Renal pelvis (tissue), 12 donors: ENCODE measurements at places on chromosomes 11 and 22. TPM values are rescaled to one million over a fixed set of nuclear protein-coding genes. Genes with fewer than 3 reads are reported as not detected.

The KCNJ11 gene
- 3.2 TPM for polyA plus RNA-seq

The PDE2A gene
- polyA plus RNA-seq, result 16.3 TPM

The VWA5A gene
- polyA plus RNA-seq, result 15.6 TPM

- no peak for DNase-seq
Observed at GRCh38 chr11:27894552-27894951, 194.3 kb upstream of the BDNF start.

GRCh38 chr22:23509571-23510302 is 70.4 kb downstream of the IGLL1 start:
- no peak for DNase-seq

The SHANK3 gene
- polyA plus RNA-seq, result 19.6 TPM

- no peak for DNase-seq
Observed at GRCh38 chr11:1081601-1082311, 7.1 kb downstream of the MUC2 start.

The YAP1 gene
- 191 TPM for polyA plus RNA-seq

DNA sequence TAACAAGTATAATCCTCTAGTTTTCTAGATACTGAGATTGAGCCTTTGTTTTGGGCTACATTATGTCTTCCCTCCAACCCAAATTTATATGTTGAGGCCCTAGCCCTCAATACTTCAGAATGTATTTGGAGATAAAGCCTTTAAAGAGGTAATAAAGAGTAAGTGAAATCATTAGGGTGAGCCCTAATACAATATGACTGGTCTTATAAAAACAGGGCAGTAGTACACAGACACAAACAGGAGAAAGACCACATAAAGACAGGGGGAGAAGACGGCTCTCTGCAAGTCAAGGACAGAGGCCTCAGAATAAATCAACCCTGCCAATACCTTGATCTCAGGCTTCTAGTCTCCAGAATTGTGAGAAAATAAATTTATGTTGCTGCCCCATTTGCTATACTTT is 6.3 kb downstream of the OR10V1 start:
- DNase-seq, result no peak

DNA sequence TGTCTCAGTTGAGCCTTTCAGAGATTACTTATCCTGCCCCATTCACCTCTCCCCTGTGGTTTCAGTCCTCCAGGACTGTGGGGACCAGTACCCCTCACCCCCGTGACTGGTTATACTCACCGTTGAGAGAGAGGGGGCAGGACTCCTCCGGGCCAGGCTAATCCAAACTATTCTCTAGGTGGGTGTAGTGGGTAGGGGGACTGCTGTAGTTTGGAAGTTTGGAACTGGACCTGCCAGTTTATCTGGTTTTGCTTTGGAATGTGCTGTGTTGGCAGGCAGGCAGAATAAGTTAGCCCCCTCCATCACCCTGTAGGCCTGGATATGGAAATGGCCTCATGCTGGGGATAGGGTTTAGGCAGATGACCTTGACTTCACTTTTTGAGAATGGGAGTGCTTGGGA is 13.5 kb downstream of the TEAD1 start:
- DNase-seq, result no peak

GRCh38 chr11:84924154-84924692 is 702.9 kb downstream of the DLG2 start:
- peak; percentile 11 for DNase-seq

DNA sequence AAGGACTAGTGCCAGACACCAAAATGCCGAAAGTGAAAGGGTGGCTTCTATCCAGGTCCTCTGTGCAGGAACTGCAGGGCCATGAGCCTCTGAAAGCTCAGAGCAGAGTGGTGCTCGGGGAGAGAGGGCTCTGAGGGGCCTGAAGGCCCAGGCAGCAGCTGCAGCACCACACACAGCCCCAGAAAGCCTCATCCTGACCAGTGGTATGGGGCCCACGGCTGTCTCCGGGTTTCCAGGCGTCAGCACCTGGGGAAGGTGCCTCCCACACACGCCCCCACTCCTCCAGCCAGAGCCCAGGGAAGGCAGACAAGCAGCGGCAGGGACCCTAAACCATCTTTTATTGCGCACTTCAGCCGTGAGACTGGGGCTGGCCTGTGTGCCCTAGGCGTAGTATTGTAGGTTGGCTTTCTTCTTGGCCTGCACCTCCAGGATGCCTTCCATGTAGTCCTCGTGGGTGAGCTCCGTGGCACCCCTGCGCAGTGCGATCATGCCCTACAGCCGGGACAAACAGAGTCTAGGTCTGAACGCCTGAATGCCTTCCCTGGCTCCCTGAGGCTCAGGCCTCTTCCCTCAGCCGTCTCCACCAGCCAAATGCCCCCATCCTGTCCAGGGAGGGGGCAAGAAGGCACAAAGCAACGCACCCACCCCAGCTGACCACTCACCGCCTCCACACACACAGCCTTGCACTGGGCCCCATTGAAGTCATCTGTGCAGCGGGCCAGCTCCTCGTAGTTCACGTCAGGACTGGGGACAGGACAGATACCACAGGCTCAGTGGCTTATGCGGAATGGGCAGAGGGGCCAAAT is 7.6 kb downstream of the PSMC3 start:
- no peak for DNase-seq

GRCh38 chr11:25485315-25485714 is 846.6 kb upstream of the ANO3 start:
- no peak for DNase-seq

- DNase-seq, result no peak
Observed at GRCh38 chr22:40603088-40603605, 33.4 kb downstream of the MRTFA start.
